ENCODE measurements at places on chromosomes 2 and 18. TPM values are rescaled to one million over a fixed set of nuclear protein-coding genes. Genes with fewer than 3 reads are reported as not detected.
A peak's percentile ranks its signal among the peaks of the same experiment; 100 is the strongest.

Gene RUFY4
- not detected for total RNA-seq

Gene FLACC1
- total RNA-seq: 1.1 TPM

Gene DNAH7
- total RNA-seq: 0.71 TPM

Gene IGFBP5
- 456 TPM for total RNA-seq

GRCh38 chr2:173216668-173217067, 138.0 kb upstream of the CDCA7 start:
- H3K36me3 ChIP-seq: peaks cover 2% of the 10 kb centered on the region
- H3K27me3 ChIP-seq: no peaks in the 10 kb centered on the region
- H3K4me3 ChIP-seq: no peak overlapping the region
- no peak for DNase-seq
- H3K4me1 ChIP-seq: peaks cover 33% of the 10 kb centered on the region

DNA sequence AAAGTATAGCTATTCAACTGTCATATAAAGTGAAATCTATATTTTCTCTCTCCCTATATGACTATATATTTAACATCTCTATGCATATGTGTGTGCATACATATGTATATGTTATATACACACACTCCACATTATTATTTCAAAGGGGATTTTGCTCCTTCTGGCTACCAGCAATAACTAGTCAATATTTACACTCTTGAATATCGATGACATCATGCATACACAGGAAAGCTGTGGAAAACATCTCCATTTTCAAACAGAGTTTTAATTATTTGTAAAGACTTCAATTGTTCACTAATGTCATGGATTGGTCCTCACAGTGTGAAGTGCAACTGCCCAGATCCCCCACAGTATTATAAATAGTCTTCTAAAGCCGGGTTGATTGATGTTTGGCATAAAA, 195.9 kb upstream of the TCF4 start:
- no peaks in the 10 kb centered on the region for H3K27me3 ChIP-seq
- DNase-seq: no peak
- peak overlapping the region; percentile 33 for H3K27ac ChIP-seq
- H3K36me3 ChIP-seq: peaks cover 2% of the 10 kb centered on the region
- H3K4me1 ChIP-seq: peaks cover 59% of the 10 kb centered on the region
- H3K4me3 ChIP-seq: no peak overlapping the region

GRCh38 chr2:118128826-118129225, 40.6 kb downstream of the INSIG2 start:
- DNase-seq: no peak
- H3K36me3 ChIP-seq: no peaks in the 10 kb centered on the region
- H3K27me3 ChIP-seq: peaks cover 37% of the 10 kb centered on the region
- H3K4me3 ChIP-seq: no peak overlapping the region
- H3K4me1 ChIP-seq: no peaks in the 10 kb centered on the region
- no peak overlapping the region for H3K27ac ChIP-seq

DNA sequence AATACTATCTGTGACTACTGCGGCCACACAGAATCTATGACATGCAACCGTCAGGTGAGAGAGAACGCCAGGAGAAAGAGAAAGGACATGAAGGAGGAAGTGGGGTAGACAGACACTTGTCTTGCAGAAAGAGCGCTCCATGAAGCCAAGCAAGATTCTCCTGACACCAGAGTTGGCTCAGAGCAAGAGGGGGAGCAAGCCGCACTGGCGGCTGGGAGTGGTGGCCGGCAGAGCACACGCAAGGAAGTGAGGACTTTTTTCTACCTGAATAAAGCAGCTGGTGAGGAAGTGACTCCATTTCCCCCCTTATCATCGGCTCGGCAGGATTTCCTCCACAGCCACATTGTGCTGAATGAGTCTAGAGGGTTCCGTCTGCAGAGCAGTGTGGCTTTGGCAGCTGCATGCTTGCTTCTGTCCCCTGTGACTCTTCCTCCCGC, 181.6 kb downstream of the BCL2 start:
- H3K27ac ChIP-seq: no peak overlapping the region
- H3K4me1 ChIP-seq: peaks cover 16% of the 10 kb centered on the region
- no peak overlapping the region for H3K4me3 ChIP-seq

DNA sequence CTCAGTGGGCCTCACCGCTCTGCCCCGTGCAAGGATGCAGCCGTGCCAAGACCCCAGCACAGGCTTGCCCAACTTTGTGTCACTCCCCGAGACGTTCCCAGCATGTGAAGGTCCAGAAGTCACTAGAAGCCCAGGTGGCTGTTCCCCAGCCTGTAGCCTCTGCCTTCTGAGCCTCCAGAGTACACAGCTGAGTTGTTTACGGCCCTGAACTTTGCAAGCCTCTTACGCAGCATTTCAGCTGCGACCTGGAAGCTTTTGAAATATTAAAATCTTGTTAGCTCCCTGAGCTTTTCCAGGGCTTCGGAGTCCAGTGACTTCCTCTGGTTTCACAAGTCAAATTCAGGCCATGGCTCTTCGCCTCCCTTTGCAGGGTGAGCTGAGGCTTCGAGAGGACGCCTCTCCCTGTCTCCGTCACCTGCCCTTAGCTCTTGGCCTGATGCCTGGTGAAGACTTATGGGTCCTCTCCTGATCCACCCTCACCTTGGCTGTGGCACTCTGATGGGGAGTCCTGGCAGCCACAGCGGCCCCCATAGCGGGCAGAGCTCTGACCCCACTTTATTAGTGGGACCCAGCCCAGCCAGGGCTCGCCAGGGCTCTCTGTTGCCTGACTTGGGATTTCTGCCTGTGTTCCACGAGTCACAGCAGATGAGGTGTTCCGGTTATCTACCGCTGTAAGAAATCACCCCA, 76.5 kb upstream of the HPCAL1 start:
- peaks cover 16% of the 10 kb centered on the region for H3K4me1 ChIP-seq
- no peak for DNase-seq
- H3K27ac ChIP-seq: no peak overlapping the region
- H3K27me3 ChIP-seq: no peaks in the 10 kb centered on the region
- no peak overlapping the region for H3K4me3 ChIP-seq
- H3K36me3 ChIP-seq: no peaks in the 10 kb centered on the region

DNA sequence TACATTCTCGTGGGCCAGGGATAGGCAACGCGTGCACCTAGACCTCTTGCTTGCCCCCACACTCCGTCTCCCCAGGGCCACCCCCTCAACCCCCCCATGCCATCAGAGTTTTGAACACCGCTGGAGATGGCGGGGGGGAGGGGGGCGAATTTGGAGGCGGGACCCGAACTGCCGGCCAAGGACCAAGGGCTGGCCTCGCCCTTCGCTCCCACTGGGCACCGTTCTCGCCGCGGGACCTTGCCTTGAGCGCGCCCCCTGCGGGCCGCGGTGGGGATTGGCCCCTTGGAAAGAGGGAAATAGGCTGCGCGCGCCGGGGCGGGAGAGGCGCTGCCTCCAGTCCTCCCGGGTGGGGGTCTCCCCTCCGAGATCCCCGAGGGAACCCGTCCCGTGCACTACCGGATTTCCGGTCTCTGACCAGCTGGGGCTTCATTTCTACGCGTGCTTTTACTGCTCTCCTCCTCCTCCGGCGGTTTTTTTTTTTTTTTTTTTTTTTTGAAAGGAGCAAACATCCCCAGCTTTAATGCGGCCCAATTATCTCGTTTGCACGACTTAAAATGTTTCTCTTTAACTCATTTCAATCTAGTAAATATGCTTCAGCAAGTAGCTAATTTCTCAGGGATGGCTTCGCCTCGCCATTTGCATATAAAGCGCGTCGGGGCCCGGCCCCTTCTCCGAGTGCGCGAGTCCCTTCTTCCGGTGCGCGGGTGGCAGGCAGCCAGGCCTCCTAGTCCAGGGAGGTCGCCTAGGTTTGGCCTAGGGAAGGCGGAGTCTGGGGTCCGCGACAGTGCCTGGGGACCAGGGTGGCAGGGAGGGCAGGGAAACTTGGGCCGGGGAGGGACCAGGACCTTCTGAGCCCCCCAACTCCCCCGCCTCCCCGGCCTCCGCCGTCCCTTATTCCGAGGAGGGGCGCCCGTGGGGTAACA, 10.0 kb upstream of the GBX2 start:
- peak overlapping the region; percentile 69 for H3K27ac ChIP-seq
- H3K27me3 ChIP-seq: peaks cover 67% of the 10 kb centered on the region
- peak; percentile 87 for DNase-seq
- H3K4me1 ChIP-seq: peaks cover 30% of the 10 kb centered on the region
- H3K4me3 ChIP-seq: peak overlapping the region; percentile 71

DNA sequence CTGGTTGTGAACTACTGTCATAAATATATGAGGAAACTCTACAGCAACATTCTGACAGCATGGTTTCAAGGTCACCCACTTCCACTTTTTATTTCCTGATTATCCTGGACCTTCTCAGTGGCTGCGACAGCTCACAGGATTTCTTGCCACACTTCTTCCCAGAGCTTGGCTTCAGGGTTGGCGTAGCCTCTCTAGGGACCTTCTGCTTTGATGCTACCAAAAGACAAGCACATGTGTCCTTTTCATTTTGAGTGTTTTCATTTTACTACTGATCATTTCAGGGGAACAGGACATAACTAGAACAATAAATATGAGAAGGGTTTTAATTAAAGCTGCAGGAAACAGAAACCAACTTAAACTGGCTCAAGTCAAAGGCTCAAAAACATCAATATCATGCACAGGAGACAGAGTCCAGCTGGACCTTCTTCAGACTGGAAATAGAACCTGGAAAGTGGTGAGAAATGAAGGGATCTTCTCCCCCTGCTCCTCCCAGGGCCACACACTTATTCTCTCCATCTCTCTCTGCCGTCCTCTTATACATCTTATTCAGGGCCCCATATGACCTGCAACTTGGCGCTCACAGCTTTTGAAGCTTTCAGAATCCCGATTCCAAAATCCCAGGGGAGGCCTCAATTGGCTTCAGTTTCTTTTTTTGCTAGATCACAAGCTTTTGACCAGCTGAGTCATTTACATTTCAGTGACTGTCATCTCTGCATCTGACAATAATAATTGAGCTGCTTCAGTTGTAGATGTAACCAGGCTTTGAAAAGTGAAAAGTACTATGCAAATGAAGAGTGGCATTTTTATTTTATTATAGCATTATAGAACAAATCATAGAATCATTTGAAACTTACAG, 9.7 kb downstream of the VIT start:
- H3K36me3 ChIP-seq: peaks cover 6% of the 10 kb centered on the region
- H3K4me1 ChIP-seq: peaks cover 60% of the 10 kb centered on the region
- DNase-seq: no peak
- peak overlapping the region; percentile 8 for H3K27ac ChIP-seq
- H3K27me3 ChIP-seq: no peaks in the 10 kb centered on the region
